Stomach (tissue), 19 donors: ENCODE measurements at places on chromosomes 2 and 18. TPM values are rescaled to one million over a fixed set of nuclear protein-coding genes. Genes with fewer than 3 reads are reported as not detected.

AQP12A gene
- total RNA-seq, result not detected

ACMSD gene
- not detected for total RNA-seq

DNA sequence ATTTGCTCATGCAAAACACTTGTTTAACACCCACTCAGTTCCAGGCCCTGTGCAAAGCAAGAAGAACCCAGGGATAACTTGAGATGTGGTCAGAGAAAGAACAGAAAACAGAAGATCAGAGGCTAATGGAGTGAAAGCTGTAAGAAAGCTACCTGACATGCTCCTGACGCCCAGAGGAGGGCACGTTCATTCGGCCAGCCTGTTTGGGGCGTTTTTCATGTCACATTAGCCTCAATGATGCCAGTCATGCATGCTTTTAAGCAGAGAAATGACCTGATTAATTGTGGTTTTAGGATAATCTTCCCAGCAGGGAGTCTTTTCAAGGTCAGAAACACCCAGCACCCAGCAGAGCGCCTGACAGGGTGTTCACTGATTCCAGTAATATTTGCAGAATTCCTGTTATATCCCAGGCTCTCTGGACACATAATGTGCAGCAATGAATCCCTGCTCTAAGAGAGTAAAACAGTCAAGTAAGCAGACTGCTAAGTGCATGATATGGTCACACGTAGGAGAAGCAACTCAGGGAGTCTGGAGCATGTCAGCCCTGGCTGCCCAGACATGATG, 320.0 kb downstream of the LRATD1 start:
- no peaks in the 10 kb centered on the region for H3K36me3 ChIP-seq
- DNase-seq, result no peak
- H3K4me3 ChIP-seq, result no peak overlapping the region
- no peak overlapping the region for H3K27ac ChIP-seq
- H3K4me1 ChIP-seq, result no peaks in the 10 kb centered on the region
- no peaks in the 10 kb centered on the region for H3K27me3 ChIP-seq

DNA sequence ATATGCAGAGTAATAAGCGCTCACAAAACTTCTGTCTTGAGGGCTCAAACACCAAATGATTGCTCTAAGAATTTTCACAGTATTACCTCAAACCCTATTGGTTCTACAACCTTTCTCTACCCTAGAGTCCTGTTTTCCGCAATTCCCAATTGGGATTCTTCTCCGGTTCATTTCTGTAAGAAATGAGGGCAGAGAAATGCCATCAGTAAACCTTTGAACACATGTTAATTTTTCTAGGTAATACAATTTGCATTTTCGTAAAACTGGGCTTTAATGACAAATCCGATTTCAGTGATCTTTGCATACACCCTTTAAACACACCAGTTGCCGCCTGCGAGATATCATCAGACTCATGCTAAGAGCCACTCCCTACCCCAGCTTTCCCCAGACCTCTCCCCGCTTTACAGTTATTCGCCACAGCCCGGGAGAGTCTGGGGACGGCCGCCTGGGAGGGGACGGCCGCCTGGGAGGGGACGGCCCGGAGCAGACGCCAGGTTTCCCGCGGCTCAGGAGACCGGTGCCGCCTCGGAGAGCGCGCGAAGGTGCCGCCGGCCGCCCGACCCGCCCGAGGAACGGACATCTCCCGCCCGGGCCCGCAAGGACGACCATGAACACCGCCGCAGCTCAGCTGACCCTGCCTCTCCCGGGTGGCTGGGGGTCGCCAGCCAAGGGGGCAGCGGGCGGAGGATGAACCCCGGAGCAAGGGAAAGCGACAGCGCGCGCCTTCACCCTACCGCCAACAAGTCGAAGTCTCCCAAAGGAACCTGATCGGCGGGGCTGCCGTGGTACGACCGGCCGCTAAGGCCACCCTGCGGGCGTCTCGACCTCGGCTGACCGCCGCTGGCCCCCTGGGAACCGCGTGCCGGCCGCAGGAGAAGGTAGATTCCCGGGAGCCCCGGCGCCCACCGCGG, 463 bp downstream of the SMC6 start:
- H3K36me3 ChIP-seq, result no peaks in the 10 kb centered on the region
- peak; percentile 56 for DNase-seq
- no peaks in the 10 kb centered on the region for H3K27me3 ChIP-seq
- H3K4me3 ChIP-seq, result peak overlapping the region; percentile 98
- peak overlapping the region; percentile 97 for H3K27ac ChIP-seq

DNA sequence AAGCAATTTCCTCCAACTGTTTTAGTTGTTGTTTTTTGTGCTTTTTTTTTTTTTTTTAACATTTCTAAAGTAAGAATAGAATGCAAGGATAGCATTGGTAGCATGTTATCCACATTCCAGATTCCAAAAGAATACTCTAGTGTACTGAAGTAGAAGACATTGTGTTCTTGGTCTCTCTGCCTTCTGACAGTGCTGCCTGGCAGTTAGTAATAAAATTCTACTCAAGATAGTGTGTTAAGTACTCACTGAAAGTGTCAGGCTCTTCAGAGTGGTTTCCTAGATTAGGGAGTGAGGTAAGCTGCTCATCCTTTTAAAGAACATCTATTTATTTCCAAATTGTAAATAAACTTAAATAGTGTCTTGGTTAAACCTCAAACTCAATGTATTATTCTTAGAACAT, 253.7 kb downstream of the HNMT start:
- H3K4me1 ChIP-seq, result no peaks in the 10 kb centered on the region
- H3K27me3 ChIP-seq, result no peaks in the 10 kb centered on the region
- no peaks in the 10 kb centered on the region for H3K36me3 ChIP-seq
- DNase-seq, result no peak
- no peak overlapping the region for H3K4me3 ChIP-seq
- H3K27ac ChIP-seq, result no peak overlapping the region
